Activated CD4-positive, CD25-positive, alpha-beta regulatory T cell (primary cell): ENCODE measurements at places on chromosomes 2 and 18.
A peak's percentile ranks its signal among the peaks of the same experiment; 100 is the strongest.

DNA sequence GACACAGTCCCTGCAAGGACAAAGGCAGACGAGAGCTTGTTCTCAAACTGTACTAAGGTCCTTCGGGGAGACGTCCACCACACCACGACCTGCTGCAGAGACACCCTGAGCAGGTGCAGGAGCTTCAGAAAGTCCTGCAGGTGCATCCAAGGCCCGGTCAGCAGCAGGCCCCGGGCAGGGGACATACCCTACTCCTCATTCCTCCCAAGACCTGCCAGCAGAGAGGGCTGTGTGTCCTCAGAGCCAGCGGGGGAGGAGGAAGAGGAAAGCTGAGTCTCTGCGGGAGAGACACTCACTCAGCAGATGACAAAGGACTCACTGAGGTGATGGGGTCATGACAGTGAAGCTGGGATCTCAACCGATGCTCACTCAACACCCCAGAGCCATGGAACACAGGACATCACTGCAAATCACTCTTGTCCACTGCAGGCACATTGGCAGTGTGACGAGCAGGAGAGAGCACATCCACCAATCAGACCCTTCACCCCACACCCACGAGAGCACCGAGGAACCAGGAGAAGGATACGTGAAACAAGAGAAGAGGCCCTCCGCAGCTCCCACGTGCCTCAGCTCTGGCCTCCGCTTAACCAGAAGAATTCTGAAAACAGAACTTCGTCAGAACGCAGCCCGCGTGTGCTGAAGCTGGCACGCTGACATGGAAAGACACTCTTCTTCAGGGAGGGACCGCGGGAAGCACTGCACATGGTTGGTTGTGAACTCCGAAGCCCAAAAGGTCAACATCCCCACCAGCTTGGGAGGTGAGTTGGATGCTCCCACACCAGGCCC lies 9.3 kb downstream of the HDAC4 start:
- no peak for DNase-seq

GRCh38 chr2:675460-675859 lies 1.7 kb downstream of the TMEM18 start:
- DNase-seq, result no peak

DNA sequence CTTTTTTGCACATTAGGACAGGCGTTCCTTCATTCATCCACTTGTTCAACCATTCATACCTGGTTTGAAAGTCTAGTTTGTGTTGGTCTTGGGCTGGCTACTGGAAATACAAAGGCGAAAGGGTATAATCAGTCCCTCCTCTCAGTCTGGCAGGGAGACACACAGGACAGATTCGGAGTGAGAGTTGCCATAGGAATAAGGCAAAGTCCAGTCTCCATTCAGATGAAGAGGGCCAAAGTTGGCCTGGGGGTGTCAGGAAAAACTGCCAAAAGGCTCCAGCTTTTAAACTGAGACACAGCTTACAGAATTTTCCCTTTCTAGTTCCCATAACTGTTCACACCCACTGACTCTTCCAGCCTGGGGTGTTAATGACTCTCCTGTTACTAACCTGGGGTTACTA lies 96.3 kb upstream of the AQP4 start:
- DNase-seq, result no peak

GRCh38 chr18:79884963-79885728 lies 66.3 kb downstream of the SLC66A2 start:
- DNase-seq, result no peak

- DNase-seq, result no peak
Observed at GRCh38 chr18:60096428-60096827, 196.6 kb downstream of the PMAIP1 start.

DNA sequence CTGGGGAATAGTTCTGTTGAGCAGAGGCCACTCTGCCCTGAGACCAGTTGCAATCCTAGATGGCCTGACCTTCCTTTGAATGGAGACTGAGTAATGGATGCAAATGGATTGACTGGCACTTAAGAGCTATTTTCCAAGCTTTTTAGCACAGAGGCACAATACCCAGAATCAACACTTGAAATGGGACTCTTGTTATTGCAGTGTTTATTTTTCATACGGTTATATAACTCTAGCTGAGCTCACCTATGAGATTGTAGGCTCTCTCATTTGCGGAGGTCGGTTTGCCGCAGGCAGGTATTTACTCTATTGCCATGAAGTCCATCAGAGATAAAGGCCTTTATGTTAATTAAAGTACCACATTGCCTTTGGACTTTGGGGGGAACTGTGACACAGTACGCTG lies 422.3 kb upstream of the CELF4 start:
- no peak for DNase-seq

DNA sequence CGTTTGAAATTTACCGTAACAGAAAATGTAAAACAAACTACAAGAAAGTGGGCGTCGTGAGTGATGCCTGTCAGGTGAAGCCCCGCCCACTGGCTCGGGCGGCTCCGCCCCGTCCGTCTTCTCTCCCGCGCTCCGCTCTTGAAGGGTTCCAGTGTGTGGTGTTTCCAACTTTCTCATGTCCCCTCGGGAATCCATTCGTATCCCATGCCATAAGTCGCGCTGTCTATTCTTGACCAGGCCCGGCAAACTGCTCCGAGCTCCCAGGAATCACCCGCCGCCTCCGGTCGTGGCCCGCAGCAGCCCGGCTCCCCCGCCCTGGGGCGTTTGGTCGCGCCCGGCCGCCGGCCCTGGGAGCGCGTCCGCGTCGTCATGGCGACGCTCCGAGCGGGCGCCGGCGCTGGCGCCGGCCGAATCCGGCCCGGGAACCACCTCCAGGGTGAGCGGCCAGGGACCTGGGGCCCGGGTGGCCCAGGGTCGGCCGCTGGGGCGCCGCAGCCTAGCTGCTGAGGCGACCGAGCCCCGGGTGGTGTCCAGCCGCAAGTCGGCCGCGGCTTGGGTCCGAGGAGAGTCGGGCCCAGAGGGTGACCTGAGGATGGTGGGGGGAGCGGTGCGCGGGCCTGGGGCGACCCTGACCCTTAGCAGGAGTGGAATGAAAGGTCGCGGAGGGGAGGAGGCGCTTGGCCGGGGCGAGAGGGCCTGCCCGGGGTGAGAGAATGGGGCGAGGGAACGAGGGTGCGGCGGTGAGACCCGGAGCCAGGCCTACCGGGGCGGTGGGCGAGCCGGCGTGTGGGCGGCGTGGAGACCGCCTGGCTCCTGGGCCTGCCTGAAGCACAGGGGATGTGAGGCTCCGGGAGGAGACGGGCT lies at the start of gene CFAP221:
Gene CFAP221, plus strand, starts transcription at position 375 of the 864 bp plus-strand sequence. CDS start 1,683 bp downstream, outside the sequence.
- DNase-seq, result no peak

DNA sequence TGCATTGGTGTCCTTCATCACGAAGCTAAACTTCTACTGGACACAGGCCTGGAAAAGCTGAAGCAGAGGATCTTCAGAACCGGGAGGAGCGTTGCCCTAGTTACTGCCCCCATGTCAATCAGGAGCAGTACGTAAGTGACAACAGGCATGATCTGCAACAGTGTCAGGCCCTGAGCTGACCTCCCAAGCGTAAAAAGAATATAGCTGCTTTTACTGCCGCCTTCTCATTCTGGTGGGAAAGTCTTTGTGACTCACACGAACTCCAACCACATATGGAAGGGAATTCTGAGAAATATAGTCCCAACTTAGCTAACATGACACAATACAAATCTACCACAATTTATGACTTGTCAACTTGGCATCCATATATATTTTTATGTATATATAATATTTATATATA lies 1007.7 kb upstream of the CDH2 start:
- DNase-seq, result no peak

DNA sequence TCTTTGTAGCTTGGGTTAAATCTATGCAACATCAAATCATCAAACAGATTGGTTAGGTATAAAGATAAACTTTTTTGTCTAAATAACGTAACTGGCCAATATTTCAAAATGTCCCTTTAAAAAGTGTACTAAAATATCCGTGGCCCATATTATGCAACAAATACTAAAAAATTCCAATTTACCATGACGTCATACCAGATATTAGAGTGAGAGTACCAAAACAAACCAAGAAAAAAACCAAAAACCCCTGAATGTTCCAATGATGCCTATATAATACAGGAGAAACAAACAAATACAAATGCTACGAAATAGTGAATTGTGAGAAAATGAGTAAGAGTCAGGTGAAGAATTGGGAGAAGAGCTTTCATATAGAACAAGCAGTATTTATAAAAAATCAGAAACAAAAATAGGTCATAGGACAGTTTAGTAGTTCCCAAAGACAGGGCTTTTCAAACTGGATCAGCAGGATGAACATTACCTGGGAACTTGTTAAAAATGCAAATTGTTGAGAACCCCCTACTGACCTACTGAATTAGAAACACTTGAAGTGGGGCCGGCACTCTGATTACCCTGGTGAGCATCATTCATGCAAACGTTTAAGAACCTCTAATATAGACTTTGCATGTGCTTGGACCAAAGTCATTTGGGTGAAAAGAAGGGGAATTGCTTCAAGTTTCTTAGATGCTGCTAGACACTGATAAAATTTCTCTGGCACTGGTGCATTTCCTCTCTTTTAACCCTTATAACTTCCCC lies 753.7 kb downstream of the DSC3 start:
- DNase-seq, result no peak

- no peak for DNase-seq
Observed at GRCh38 chr2:21650569-21650968, 526.8 kb downstream of the TDRD15 start.

- peak; percentile 51 for DNase-seq
Observed at GRCh38 chr2:234500394-234501006, 3.6 kb upstream of the ARL4C start.

GRCh38 chr2:135004005-135004746 lies 43.1 kb downstream of the MAP3K19 start:
- peak; percentile 45 for DNase-seq

- DNase-seq, result no peak
Observed at GRCh38 chr2:40409734-40410133, 42.2 kb downstream of the SLC8A1 start.

DNA sequence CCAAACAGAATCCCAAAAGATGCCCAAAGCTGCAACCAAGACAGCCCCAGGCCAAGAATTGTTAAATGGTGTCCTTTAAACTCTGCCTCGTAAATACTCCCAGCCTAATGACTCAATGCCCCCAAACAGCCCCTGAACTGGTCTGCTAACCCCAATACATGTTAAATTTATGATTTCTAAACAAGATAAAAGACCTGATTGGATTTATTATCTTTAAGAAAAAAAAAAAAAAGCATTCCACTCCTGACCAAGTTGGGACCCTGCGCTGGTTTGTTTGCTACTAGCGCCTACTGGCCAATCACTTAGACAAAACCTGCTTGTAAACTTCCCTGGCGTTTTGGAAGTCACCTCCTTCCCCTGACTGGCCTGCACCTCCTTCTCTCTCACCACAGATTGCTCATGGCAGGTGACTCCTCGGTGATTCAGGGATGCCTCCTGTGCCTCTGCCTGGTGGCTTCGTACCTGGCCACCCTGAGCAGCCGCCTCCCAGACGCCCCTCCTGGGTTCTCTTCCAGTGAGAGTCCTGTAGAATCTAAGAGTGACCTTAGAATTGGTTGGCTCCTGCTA lies 121.3 kb downstream of the BCL11A start:
- no peak for DNase-seq
